SIG-M5 (cell line): ENCODE measurements at places on chromosomes 16 and 17.
A peak's percentile ranks its signal among the peaks of the same experiment; 100 is the strongest.

- no peak for DNase-seq
These were observed 69.5 kb downstream of the HLF start for GRCh38 chr17:55334285-55334684.

DNA sequence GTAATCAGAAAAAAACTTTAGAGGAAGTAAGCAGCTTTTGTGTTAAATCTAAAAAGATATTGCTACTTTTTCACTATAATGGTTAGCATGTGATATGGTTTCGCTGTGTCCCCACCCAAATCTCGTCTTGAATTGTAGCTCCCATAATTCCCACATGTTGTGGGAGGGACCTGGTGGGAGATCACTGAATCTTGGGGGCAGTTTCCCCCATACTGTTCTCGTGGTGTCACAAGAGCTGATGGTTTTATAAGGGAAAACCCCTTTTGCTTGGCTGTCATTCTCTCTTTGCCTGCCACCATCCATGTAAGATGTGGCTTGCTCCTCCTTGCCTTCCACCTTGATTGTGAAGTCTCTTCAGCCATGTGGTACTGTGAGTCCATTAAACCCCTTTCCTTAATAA is 117.1 kb downstream of the KCNJ2 start:
- no peak for DNase-seq

DNA sequence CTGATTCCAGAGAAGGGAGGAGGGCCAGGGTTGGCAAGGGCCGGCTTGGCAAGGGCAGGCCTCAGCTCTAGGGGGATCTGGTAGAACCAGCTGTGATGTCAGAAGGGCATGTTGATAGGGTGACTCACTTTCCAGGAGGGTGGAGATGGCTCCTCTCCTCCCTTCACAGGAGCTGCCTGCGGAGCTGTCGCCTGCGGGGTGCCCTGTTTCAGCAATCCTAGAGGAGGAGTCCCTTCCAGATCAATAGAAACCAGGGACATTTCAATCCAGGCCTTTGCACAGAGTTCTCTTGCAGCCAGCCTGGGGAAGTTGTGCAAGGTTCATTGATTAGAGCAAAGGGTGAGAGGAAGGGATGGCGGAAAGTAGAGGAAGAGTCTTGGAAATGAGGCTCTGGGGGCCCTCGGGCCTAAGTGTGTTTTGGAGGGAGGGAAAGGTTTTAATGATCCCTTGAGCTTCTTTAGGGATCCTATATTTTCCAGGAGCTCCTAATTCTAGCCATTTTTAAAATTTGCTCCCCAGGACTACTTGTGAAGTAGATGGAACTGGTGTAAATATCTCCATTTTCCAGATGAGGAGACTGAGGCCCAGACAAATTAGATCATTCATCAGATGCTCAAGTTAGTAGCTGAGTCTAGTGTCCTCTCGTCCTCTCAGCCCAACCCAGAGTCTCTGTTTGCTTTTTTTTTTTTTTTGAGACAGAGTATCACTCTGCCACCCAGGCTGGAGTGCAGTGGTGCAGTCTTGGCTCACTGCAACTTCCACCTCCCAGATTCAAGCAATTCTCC is 24.8 kb upstream of the CSNK2A2 start:
- DNase-seq, result no peak

DNA sequence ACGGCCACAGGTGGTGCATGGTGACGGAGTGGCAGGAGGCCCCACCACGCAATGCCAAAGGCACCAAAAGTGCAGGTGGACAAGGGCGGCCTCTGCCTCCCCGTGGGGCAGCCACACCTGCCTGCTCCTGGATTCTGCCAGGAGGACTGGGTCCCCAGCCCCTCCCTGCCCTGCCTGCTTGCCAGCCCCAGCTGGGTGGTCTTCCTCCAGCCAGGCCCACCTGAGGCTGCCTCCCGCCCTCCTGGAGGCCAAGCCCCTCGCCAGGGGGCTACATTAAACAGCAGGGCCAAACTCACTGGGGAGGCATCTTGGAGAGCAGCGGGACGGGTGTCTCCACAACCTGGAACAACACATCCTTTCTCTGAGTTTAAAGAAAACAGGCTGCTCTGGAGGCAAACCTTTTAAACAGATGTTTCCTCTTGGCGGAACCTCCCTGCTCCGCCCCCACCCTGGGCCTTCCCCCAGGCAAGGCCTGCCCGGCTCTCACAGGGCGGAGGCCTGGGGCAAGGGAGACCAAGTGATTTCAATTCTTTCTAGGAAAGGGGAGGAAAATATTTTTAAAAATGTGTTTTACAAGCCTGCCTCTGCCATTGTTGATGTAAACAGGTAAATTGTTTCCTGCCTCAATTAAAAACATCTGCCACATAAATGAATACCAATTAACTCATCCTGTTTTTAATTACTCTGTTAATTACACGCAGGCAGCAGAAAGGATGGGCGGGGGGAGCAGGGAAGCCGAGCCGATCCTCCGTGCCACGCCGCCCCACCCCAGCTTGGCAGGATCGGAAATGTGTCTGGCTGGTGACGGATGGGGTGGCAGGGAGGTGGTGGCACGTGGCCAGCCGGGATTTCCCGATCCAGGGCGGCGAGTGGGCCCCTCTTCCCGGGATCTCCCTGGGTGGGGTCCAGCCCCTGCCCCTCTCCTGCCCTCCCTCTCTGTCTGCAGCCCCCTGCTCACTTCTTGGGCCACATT is 54.4 kb upstream of the PABPN1L start:
- DNase-seq, result no peak

- DNase-seq, result no peak
These were observed 5.1 kb downstream of the MMP25 start for GRCh38 chr16:3051494-3051893.

GRCh38 chr17:39222151-39222550 is 3.6 kb downstream of the STAC2 start:
- no peak for DNase-seq

- no peak for DNase-seq
These were observed 16.8 kb upstream of the COG7 start for GRCh38 chr16:23469814-23470213.

GRCh38 chr16:14056970-14057369 is 14.1 kb upstream of the MRTFB start:
- DNase-seq, result no peak

DNA sequence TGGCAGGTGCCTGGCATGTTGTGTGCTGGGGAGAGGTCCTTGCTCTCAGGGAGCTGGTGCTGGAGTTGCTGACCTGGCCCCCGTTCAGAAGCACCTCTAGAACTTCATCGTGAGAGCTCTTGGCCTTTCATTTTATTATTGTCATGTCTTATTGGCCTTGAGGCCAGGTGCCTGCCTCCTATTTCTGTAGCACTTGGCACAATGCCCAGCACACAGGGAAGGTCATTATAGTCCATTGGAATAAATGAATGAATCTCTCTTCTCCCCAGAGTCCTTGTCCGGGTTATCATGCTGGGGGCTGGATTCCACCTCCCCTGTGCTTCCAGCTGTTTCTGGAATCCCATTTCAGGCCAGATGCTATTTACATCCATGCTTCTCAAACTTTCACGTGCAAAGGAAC is 169.2 kb downstream of the HAPSTR1 start:
- DNase-seq, result no peak

- DNase-seq, result no peak
These were observed 17.5 kb downstream of the ANKRD40 start for GRCh38 chr17:50689956-50690886.

DNA sequence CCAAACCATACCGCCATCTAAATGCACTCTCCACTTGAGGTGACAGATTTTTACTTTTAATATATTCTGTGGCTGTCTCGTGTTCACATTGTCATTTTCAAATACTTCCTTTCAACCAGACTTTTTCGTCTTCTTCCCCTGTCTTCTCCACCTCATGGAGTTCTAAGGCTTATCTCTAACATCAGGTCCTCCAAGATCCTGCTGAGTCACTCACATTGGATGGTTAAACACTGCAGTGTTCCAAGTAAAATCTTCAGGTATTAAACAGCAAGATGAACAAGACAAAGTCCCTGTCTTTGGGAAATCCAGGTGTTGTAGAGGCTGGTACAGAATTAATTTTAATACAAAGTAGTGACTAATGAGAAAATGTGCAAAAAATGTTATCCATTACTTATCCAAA is 330.2 kb upstream of the KIF2B start:
- no peak for DNase-seq

- no peak for DNase-seq
These were observed 15.1 kb upstream of the ERN2 start for GRCh38 chr16:23728112-23728477.

DNA sequence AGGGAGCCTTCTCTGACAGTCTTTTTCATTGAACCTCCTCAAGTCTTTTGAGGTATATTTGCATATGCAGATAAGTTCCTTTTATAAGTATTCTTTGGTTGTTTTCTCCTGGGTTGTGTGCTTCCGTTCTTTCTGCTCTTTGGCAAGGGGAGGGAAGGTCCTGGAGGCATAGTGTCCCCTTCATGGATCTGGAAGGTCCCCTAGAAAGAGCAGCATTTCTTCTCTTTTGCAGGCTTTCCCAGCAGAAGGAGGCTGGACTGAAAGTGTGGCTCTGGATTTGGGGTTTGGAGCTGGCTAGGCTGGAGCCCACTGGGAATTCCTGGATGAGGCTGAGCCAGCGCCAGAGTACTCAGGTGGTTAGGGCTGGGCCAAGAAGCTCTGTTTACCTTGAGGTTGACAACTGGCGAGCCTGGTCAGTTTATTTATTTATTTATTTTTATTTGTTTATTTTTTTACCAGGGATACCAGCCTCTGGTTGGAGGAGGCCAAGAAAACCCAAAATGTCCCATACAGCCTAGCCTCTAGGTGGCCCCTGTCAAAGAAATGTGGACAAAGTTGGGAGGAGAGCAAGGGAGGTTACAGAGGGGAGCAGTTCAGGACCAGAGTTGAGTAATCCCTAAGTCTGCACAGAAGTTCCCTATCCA is 5.4 kb upstream of the TOP2A start:
- no peak for DNase-seq

DNA sequence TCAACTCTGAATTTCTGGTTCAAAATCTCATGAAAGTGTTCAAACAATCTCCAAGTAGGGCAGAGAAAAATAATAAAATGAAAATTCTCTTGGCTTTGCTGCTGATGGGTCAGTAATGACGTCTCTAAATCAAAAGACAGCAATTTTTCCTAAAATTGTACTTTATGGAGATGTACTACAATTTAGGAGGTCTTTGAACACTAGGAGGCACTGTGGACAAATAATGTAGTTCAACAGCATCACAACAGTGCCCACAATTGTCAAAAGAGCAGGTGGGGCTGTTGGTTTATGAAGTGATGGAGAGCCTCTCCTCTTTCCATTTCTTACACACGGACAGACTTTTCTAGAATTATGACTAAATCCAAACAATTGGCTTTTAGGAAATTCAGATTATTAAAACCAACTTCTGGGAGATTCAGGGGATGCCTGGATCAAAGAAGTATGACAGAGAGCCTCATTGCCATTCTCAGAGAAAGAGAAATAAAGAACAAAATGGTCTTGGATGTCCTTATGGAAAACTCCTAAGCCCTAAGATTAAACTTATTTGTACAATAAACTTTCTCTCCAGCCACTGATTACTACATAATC is 23.8 kb downstream of the EZH1 start:
- DNase-seq, result peak; percentile 17

GRCh38 chr16:61149709-61150108 is 886.5 kb downstream of the CDH8 start:
- DNase-seq, result no peak

DNA sequence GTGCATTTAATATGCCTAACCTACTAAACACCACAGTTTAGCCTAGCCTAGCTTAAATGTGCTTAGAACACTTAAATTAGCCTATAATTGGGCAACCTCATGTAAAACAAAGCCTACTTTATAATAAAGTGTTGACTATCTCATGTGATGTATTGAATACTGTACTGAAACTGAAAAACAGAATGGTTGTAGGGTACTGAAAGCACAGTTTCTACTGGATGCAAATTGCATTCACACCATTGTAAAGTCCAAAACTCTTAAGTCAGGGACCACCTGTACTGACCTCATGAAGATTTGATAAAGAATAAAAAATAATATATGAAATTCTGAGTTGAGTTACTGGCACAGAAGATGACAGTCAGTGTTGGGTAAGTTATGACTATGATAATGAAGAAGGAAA is 625.4 kb upstream of the SOX9 start:
- DNase-seq, result no peak

- DNase-seq, result no peak
These were observed 6.9 kb downstream of the USP6 start for GRCh38 chr17:5122586-5123342.

GRCh38 chr16:66695935-66696668 is 441 bp downstream of the CMTM4 start:
- no peak for DNase-seq

- DNase-seq, result no peak
These were observed 220.6 kb upstream of the ZFHX3 start for GRCh38 chr16:73268366-73268993.

GRCh38 chr16:89444151-89444723 is 46.1 kb downstream of the ANKRD11 start:
- no peak for DNase-seq

GRCh38 chr16:13148294-13148693 is 246.9 kb downstream of the SHISA9 start:
- no peak for DNase-seq

GRCh38 chr17:41318231-41318630 is 2.7 kb upstream of the KRTAP17-1 start:
- DNase-seq, result no peak

DNA sequence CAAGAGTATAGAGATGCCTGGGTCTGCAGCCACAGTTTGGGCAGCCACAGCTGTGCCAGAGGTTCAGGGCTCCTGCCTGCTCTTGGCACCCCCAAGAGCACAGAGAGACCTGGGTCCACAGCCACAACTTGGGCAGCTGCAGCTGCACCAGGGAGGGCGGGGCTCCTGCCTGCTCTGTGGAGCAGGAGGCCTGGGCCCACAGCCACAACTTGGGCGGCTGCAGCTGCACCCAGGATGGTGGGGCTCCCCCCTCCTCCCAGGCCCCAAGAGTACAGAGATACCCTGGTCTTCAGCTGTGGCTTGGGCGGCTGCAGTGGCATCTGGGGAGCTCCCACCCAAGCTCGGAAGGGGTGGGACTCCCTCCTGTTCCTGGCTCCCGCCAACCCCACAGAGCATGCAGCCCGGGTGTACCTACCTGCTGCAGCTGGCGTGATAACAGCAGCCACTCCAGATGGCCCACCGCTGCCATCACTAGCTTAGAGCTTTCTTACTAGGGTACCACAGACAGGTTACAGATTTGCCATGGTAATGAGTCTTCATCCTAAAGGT is 72.7 kb downstream of the PHKB start:
- DNase-seq, result no peak

DNA sequence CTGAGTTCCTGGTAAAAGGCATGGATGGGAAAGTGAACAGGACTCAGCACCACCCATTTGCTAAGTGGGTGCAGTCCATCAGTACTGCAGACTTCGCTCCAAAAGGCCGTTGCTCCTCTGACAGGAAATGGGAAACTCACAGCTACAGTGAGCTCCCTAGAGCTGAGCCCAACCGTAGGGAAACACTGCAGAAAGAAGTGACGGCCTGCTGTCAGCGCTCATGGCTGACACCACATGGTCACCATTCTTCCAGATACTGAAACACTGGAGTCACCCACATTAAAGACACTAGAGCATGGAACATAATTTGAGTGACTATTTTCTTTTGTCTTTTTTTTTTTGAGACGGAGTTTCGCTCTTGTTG is 31.9 kb downstream of the UBE2O start:
- DNase-seq, result no peak
